ENCODE measurements at places on chromosomes 1 and 21.

- DNase-seq = no peak
These were observed 106.8 kb downstream of the AK5 start for GRCh38 chr1:77388661-77389060.

GRCh38 chr1:48038270-48038767 lies 41.1 kb upstream of the TRABD2B start:
- DNase-seq = no peak

DNA sequence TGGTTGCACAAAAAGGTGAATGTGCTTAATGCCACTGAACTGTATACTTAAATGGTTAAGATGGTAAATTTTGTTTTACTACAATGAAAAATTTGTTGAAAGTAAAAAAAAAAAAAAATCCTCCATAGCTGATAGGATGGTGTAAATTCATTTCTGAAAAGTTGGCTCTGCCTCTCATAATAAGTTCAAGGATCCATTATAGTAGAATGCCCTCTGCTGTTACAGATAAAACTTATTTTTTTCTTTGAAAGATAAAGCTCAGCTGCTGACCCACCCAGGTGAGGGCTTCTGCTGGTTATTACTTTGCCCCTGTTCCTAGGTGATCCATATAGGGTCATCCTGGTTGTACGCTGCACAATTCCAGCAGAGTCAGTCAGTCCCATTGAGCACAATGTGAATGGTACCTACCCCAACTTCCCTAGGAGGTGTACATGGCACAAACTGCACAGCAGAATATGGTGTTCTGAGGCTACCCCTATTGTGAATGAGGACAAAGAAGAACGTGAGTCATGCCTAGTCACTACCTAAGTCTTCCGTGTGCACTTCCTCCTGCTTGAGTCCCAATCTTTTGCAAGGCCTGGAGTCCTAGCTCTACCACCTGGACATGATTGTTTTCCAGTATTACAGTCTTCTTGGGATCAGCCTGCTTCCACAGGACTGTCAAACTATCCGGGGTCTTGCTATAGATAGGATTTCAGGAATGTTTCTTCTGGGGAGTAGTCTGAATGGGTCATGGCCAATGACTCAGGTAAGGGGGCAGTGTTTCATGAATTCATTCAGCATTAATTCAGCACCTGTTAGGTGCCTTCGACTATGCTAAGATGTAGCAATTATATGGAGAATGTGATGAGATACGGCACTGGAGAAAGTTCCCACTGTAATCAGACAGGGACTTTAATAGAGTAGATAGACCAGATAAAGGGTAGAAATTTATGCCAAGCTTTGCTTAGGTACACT lies 20.8 kb upstream of the CD5L start:
- no peak for DNase-seq

- DNase-seq = no peak
These were observed 62.3 kb upstream of the EDN2 start for GRCh38 chr1:41546833-41547135.

GRCh38 chr1:70767377-70767776 lies 280.2 kb downstream of the PTGER3 start:
- DNase-seq = no peak

DNA sequence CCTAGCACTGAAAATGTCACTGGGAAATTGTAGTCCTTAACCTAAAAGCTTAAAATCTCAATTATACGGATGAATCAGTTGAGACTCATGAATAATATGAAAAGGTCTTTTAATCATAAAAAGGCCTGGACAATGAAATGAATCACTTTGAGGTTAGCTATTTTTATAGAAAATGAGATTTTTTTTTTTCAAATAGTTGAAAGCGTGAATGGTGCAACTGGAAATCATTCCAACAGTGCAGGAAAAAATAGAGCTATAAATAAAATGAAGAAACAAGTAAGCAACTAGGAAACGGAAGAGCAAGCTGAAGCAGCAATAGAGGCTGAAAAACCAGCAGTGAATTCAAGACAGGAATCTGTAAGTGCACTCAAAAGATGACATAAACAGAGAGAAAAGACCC lies 142.9 kb downstream of the BACH1 start:
- DNase-seq = no peak

DNA sequence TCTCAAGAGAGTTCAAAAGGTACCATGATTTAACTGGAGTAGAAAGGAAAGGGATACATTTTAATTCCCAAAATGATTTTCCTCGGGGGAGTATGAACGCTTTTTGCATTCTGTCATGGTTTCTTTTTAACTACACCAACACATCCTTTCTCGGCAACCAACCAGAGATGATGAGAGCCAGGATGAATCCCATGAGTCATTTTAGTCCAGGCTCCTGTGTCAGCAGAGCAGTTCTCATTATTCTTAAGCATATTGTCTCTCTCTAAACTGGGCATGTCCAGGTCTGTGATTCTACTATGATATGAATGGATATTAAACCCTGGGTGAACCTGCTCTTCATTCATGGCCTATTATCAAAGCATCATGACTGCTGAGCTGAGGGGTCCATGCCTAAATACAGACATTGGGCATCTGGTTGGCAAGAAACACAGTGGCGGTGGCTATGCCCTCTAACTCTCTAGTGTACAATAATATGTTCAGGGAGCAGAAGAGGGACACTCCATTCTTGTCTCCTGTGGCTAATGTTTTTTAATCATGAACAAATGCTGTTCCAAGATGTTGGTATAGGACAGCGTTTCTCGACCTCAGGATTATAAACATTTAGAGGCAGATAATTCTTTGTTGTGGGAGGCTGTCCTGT lies 124.3 kb upstream of the ESRRG start:
- DNase-seq = no peak

- DNase-seq = no peak
These were observed 89.2 kb upstream of the SELENON start for GRCh38 chr1:25710583-25711347.

- no peak for DNase-seq
These were observed 41.4 kb downstream of the RGS5 start for GRCh38 chr1:163161337-163161736.

DNA sequence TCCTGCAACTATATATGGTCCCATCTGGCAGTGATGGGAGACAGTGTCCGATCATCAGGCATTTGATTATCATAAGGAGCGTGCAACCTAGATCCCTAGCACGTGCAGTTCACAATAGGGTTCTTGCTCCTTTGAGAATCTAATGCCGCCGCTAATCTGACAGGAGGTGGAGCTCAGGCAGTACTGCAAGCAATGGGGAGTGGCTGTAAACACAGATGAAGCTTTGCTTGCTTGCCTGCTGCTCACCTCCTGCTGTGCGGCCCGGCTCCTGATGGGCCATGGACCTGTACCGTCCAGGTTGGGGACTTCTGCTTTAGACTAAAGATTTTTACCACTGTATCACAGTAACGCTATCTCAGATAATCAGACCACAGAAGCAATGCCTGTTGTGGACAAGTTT lies 63.8 kb downstream of the TGFB2 start:
- DNase-seq = no peak

GRCh38 chr1:89466307-89466930 lies 58.2 kb upstream of the LRRC8B start:
- DNase-seq = no peak

DNA sequence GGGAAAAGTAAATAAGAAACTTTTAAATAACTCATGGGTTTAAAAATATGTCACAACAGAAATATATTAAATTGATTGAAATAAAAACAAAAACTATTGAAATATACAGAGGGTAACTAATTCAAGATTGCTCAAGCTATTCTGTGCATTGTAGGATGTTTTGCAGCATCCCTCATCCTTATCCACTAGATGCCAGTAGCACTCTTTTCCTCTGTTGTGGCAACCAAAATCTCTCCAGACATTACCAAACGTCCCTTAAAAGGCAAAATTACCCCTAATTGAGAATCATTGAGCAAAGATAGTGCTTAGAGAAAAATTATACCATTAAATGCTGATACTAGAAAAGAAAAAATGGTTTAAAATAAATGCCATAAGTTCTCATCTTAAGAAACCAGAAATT lies 682.6 kb downstream of the RWDD3 start:
- no peak for DNase-seq

DNA sequence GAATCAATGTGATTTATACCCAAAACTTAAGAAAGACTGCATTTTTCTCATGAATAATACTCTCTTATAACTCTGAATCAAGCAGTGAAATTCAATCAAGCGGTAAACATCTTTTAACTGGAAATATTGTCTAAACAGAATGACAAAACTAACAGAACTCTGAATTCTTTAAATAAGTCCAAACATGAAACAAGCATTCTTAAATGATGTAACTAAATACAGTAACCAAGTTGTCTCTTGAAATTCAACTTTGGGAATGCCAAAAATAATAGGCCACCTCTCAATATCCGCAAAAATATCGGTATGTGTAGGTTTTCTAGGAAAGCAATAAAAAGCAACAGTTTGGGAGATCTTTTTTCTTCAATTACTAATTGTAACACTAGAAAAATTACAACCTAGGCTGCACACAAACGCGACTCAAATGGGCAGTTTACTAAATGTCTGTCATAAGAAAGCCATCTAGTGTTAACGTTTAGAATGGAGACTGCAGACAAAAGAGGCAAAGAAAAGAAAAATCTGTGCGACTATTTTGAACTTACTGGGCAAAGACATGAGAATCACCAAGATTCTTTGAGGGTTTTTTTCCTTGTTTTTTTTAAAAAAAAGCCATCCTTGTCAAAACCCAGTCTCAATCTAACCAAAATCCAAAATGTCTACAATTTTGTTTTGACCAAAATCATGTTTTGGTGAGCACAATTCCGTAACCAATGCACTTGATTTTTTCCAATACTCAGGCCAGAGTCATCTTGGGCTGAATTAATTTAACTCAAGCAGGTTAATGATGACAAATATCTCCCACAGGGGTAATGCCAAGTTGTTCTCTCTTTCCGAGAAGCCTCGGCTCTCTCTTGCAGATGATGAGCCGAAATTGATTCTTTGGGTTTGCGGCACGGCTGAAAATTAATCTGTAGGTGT lies 1.3 kb downstream of the SIPA1L2 start:
- no peak for DNase-seq

GRCh38 chr1:43366179-43366578 lies 1.6 kb downstream of the ELOVL1 start:
- DNase-seq = no peak

- DNase-seq = no peak
These were observed 14.3 kb downstream of the TRIM11 start for GRCh38 chr1:228392111-228392936.

DNA sequence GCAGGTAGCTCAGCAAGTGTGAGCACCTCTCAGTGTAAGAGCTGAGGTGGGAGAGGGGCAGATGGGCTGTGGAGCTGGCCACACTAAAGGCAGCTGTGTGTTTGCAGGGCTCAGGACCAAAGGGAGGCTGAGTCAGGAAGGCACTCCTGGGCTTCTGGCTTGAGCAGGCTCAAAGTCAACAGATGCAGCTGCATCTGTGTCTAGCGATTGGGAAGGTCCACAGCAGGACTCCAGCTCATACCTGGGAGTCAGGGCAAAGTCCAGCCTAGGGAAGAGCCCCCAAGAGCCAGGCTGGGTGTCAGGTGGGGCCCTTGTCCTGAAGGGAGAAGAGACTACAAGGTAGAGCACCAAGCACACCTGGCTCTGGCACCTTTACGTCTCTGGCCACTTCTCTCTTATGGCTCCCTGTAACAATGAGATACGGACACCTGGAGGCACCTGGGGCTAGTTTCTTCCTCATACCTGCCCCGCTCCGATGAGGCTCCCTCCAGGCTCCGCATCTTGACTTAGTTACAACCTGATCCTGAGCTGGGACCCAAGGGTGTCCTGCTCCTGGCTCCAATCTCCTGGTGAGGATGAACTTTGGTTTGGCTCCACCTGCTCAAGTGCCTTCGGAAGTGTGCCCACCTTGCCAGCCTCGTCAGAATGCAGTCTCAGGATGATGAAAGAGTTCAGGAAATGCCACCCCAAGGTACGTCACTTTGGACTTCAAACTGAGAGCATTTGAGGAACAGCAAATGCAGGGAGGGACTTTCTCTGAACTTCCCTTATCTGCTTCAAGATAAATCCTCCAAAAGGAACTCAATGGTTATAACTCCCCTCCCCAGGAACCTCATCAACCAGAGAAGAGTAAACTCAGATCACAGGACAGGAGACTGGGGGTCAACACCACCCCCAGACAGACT lies 21.5 kb upstream of the SLC2A1 start:
- DNase-seq = no peak

GRCh38 chr1:7777591-7777990 lies 6.5 kb downstream of the VAMP3 start:
- DNase-seq = no peak

DNA sequence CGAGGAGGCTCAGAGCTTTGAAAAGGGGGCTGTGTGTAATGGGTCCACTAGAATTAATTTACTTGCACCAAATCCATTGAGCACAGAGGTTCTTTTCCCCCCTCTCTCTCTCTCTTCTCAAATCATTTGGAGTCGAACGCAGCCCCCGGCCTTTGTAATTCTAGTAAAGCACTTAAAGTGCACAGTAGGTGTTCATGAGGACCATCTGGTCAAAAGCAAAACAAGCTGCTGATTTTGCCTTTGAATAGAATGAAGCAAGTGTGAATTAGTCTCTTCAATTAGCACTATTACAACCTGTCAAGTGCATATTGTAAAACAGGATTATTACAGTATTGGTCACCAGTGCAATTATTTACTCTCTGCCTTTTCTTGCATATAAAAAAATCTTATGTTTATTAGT lies 259.9 kb downstream of the FAF1 start:
- no peak for DNase-seq

DNA sequence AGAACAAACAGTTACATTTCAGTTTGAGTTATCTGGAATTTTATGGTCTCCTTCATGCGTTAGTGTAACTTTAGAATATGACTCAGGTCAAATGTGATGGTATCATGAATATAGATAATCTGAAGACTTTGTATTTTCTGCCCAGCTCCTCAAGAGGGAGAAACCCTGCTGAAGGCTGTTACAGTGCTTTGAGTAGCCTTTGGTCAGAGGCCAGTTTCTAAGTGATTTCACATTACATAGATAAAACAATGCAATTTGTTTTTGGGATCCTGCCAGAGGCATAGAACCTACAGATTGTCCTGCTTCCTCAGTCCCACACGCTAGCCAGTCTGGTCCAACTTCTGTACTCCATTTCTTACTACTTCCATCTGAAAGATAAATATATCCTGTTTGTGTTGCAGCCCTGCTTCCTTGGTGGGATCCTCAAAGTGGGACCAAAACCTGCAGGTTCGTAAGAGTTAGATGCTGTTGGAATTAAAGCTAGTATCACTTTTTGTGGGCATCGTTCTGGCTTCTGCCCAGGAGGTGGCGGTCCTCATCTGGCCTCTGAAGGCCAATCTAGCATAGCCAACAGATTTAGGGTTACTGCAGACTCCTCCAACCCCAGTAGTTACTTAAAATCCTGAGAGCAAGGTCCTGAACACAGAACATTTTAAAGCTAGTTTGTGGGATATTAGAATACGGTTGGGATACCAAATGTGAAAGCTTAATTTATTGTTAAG lies 645.8 kb upstream of the USP24 start:
- DNase-seq = no peak
